ENCODE measurements at places on chromosomes 6 and 20. TPM values are rescaled to one million over a fixed set of nuclear protein-coding genes. Genes with fewer than 3 reads are reported as not detected.
A peak's percentile ranks its signal among the peaks of the same experiment; 100 is the strongest.

- no peak for DNase-seq
Measured at GRCh38 chr6:159334068-159334467, 164.9 kb downstream of the FNDC1 start.

The OR2H1 gene
- not detected for total RNA-seq

The PKHD1 gene
- 0.02 TPM for total RNA-seq

GRCh38 chr6:139327038-139327437 lies 35.2 kb upstream of the TXLNB start:
- no peak for DNase-seq

DNA sequence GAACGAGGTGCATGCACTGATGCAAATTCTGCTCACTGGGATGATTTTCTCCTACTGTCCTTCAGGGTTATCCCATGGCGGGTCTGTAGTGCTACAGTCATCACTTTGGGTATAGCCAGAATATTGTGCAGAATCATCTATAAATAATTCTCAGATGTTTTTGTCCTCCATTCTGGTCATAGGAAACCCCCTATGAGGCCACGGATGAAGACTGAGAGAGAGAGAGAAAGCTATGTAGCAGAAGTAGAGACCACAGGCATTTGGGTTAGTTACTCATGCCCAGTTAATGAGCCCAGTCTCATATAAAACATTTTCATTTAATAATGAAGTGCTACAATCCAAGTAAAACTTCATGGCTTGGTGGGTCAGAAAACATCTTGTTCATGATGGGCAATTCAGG lies 145.1 kb upstream of the PLN start:
- no peak for DNase-seq

DNA sequence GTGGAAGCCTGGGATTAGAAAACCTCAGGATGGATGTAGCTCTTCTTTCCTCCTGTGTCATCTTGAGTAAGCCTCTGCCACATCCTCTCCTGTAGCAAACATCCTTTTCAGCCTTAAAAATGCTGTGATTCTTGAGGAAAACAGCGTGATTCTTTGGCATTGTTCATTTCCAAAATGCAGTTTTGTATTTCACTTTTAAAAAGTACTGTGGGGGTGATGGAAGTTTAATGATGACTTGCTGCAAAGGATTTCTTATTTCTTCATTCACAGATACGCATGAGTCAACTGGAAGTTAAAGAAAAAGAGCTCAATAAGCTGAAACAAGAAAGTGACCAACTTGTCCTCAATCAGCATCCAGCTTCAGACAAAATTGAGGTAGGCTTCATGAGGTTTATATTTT lies 23.9 kb upstream of the SNRNP48 start:
- no peak for DNase-seq

The PET117 gene
- total RNA-seq = 13.7 TPM

DNA sequence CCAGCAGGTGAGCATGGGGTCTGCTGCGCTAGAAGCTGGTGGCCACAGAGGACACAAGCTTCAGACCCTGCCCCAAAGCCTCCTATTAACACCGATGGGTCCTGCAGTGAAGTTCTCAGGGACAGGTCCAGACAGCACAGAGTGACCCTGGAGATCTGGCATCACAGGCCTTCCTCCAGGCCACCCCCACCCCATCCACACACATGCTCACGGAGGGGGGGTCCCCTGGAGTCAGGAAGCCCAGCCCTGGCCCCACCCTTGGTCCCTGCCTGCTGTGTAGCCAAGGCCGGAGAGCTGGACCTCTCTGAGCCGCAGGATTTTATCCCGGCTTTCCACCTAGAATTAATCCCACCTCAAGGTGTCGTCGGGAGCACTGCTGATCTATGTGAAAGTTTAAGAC lies 167.3 kb downstream of the TAF4 start:
- no peak for DNase-seq

DNA sequence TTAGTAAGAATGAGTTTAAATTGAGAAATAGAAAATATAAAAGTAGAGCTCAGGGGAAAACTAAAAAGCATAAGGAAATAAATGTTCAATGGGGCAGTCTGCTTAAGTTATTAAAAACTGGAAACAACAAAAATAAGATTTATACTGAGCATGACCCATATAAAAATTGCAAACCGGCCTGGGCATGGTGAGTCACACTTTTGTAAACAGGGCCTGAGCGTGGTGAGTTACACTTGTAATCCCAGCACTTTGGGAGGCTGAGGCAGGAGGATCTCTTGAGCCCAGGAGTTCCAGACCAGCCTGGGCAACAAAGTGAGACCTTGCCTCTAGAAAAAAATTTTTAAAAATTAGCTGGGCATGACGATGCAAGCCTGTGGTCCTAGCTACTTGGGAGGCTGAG lies 74.6 kb downstream of the TMEM244 start:
- no peak for DNase-seq

The STX11 gene
- total RNA-seq = not detected

The LY6G6F gene
- not detected for total RNA-seq

GRCh38 chr6:37242429-37243052 lies 15.0 kb upstream of the TBC1D22B start:
- DNase-seq = no peak

- no peak for DNase-seq
Measured at GRCh38 chr20:15342991-15343523, 1005.6 kb upstream of the FLRT3 start.

- no peak for DNase-seq
Measured at GRCh38 chr6:43762966-43763695, 6.9 kb upstream of the VEGFA start.

The GSTA2 gene
- not detected for total RNA-seq

- no peak for DNase-seq
Measured at GRCh38 chr20:57513199-57513598, 11.7 kb downstream of the CTCFL start.

GRCh38 chr20:54432966-54433365 lies 42.4 kb upstream of the DOK5 start:
- DNase-seq = no peak

The MCCD1 gene
- total RNA-seq = not detected

The HSPA1L gene
- total RNA-seq = 2.5 TPM

The CYP21A2 gene
- 0.64 TPM for total RNA-seq

DNA sequence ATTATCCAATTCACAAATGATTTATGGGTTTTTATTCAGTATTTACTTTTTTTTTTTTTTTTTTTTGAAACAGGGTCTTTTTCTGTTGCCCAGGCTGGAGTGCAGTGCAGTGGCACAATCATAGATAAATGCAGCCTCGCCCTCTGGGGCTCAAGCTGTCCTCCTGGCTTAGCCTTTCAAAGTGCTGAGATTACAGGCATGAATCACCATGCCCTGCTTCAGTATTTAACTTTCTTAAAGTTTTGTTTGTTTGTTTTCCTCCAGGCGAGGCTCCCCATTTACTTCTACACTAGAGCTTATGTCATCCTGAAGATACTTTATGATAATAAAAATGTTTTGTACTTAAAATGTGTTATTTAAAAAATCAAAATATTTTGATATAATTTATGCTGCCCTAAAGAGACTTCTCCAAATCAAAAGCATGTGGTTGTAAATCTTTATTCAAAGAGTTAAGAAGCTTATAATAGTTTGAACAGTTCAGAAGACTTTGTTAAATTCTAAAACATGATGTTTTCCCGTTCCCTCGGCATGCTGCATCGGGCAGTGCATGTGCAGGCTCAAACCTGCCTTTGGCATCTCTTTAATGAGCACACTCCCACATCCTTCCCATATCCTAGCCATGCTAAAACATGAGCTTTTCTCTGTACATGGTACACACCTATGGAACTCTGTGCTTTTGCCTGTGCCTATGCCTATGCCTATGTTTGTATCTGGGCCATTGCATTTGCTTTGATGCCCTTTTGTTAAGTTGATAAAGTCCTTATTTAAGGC lies 11.0 kb downstream of the SMPDL3A start:
- no peak for DNase-seq

The MATN4 gene
- total RNA-seq = not detected

DNA sequence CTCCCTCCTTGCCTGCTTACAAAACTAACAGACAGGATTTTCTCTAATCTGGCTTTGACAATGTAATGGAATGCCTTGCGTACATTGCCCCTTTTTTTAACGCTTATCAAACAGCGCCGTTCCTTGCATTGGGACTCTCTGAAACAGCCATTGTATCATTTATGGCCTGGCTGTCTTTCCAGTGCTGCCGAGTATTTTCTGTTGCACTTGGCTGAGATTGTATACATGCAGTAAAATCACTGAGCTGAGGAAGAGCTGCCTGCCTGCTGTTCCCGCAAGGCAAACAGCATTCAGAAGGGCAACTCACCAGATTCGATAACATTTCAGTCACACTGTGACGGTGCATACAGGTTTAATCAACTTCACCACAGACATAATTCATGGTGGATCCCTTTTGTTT lies 106.0 kb downstream of the SH3BGRL2 start:
- no peak for DNase-seq

DNA sequence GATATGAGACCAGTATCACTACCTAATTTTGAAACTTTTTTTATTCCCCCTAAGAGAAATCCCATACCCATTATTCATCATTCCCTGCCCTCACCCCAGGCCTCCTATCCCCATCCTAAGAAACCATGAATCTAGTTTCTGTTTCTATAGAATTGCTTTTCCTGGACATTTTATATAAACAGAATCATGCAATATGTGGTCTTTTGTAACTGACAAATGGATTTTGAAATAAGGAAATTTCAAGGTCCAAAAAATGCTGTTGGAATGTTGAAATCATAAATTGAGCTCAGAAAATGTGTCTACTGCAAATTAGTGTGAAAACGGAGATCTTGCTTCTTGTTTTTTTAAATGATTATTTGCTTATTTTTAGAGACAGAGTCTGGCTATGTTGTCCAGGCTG lies 25.1 kb downstream of the RNF217 start:
- no peak for DNase-seq

The TREML2 gene
- not detected for total RNA-seq

DNA sequence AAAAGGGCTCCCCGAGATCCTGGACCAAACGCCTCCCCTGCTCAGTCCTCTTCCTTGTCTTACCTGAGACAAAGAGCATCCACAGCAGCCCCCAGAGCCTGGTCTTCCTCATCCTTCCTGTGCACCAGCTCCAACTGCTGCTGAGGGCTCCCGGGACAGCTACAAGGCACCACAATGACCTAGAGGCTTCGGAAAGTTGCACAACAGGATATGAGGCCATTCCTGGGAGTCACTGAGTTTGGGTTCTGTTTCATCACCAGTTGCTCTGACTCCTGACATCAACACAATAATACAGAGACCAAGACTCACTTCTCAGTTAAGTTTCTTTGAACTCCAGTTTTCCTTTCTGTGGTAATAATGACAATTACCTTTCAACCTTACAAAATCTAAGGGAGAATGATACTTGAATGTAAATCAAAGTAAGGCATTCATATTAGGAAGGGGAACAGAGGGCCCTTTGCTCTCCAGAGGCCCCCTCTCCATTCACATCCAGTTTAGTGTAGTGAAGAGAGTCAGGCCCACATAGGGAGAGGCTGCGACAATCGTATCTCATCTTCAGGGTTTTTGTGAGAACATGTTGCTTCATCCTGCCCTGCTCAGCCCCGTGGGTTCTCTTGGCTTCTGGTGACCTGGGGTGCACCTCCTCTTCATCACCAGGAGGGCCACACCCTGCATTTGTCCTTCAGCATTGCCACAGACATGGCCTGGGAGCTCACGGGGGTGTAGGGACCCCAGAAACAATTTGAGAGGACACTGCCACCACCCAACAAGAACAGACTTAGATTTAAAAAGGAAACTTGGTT lies at the start of gene TREM1:
TREM1 (minus strand) TSS at position 139 of the 803 bp plus-strand sequence; CDS start at position 112, 27 bp downstream.
- DNase-seq = no peak

- DNase-seq = no peak
Measured at GRCh38 chr20:21303872-21304586, 898 bp downstream of the XRN2 start.

DNA sequence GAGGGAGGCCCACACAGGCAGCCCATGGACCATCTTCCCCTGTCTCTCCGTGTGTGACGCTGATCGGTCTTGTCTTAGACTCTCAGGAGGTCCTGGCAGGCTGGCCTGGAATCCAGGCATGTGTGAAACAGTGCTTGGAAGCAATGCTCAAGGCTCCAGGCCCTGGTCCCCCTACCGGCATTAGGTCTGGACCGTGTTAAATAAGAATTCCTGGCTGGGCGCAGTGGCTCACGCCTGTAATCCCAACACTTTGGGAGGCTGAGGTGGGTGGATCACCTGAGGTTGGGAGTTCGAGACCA lies 13.0 kb downstream of the IP6K3 start:
- no peak for DNase-seq

- no peak for DNase-seq
Measured at GRCh38 chr20:51554538-51555165, 12.1 kb upstream of the NFATC2 start.

GRCh38 chr6:49225471-49225870 lies 237.6 kb downstream of the MMUT start:
- DNase-seq = no peak

DNA sequence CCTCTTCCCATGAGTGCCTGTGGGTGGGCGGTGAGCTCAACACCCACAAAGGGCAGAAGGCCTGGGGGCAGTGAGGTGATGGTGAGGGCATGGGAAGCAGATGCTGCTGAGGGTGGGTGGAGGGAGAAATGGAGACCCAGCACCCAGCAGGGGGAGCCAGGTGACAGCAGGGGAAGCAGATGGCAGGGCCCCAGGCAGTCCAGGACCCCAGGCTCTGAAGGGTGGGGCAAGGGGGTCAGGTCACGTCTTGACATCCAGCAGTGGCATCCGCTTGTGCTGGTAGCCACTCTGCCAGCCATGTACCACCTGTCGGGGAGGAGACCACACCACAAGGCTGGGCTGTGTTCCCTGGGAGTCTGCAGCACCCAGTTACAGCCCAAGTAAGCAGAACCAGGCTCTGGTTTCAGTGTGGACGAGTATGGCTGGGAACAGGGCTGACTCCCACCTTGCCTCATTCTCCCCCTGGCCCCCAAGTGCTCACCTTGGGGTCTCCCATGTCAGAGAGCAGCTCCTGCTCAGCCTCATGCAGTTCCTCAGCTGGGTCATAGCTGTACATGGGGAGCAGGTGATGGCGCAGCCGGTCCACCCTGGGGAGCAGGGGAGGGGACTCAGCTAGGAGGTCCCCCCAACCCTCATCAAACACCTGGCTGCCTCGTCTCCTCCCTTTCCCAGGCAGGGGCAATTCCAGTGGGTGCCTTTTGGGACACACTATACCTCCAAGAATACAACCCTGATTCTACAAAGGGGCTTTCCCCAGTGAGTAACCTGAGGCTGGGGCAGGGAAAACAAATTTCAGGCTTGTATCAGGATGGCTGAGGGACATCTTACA lies 2.0 kb downstream of the SMIM29 start:
- DNase-seq = peak; percentile 67

- DNase-seq = no peak
Measured at GRCh38 chr20:18728165-18728869, 85.3 kb upstream of the SCP2D1 start.
